ENCODE measurements at places on chromosomes 7 and 10.

- no peak for DNase-seq
Observed at GRCh38 chr10:36712695-36713094, 412.7 kb upstream of the ANKRD30A start.

DNA sequence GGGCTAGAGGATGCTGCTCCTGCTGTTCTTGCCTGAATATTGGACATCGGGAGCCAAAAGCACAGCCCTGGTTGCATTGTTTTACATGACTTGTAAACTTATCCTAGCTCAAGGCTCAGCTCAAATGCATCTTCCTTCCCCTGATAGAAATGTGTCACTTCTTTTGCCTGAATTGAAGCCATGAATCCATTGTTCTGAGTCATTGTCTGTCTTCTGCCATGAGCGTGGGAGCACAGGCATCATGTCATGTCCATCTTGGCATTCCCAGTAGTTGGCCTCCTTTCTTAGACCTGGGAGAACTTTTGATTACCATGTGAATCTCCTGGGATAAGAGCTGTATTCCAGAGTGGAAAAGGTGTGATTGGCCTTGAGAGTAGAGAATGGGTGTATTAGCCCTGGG lies 54.1 kb upstream of the OPN4 start:
- DNase-seq, result no peak

DNA sequence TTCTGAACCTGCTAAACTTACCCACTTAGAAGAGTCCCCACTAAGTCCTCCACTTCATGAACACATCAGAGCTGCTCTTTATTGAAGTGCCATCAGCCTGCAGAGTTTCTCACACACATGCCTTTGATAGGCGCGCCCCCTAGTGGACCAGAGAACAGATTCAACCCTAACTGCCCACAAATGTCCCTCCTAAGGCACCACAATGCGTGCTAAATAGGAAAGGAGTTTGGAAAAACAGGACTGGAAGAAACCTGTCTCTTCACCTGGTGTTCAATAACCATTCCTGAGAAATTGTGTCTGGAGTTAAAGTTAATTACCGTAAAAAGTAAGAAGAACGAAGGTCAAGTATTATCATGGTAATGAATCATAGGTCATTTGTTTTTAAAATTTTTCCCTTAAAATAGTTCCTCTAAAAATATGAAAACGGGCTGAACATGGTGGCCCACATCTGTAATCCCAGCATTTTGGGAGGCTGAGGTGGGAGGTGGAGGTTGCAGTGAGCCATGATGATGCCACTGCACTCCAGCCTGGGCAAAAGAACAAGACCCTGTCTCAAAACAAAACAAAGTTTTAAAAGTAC lies 249.7 kb downstream of the ELMO1 start:
- DNase-seq, result peak; percentile 60

GRCh38 chr7:1062296-1063294 lies 18.2 kb downstream of the GPR146 start:
- no peak for DNase-seq

GRCh38 chr10:17873946-17874345 lies 64.8 kb downstream of the MRC1 start:
- DNase-seq, result no peak

- DNase-seq, result no peak
Observed at GRCh38 chr10:56231436-56231835, 129.6 kb downstream of the ZWINT start.

GRCh38 chr10:16957038-16957437 lies 139.8 kb upstream of the RSU1 start:
- no peak for DNase-seq

DNA sequence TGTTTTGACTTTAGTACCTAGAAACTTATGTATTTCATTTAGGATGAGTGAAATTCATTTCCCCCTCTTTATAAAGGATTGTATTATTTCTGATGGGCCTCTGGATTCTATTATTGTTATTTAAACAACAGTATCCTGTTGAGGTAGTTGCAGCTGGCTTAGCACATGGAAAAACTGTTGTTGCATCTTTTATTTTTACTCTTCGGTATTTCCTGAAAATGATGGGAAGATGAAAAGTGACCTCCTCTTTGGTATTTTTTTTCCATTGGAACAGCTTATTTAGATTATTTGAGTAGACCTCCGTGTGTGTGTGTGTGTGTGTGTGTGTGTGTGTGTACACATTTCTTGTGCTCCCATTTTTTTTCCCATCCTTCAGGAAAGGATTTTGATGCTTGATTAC lies 129.8 kb downstream of the PRKG1 start:
- DNase-seq, result no peak

- DNase-seq, result no peak
Observed at GRCh38 chr10:119281581-119282071, 74.3 kb downstream of the GRK5 start.

DNA sequence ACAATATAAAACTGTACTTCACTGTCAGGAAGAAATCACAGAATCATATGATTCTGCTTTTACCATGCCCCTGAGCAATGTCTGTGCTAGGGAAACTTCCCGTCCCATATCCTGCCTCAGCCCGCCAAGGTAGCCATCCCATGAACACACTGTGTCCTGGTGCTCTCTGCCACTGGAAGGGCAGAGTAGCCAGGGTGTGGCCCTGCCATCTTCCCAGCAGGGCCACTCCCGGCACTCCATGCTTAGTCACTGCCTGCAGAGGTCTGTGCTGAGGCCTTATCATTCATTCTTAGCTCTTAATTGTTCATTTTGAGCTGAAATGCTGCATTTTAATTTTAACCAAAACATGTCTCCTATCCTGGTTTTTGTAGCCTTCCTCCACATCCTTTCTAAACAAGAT lies 31.8 kb downstream of the AP3M1 start:
- no peak for DNase-seq

GRCh38 chr7:82444220-82444909 lies 788 bp upstream of the CACNA2D1 start:
- DNase-seq, result peak; percentile 53

DNA sequence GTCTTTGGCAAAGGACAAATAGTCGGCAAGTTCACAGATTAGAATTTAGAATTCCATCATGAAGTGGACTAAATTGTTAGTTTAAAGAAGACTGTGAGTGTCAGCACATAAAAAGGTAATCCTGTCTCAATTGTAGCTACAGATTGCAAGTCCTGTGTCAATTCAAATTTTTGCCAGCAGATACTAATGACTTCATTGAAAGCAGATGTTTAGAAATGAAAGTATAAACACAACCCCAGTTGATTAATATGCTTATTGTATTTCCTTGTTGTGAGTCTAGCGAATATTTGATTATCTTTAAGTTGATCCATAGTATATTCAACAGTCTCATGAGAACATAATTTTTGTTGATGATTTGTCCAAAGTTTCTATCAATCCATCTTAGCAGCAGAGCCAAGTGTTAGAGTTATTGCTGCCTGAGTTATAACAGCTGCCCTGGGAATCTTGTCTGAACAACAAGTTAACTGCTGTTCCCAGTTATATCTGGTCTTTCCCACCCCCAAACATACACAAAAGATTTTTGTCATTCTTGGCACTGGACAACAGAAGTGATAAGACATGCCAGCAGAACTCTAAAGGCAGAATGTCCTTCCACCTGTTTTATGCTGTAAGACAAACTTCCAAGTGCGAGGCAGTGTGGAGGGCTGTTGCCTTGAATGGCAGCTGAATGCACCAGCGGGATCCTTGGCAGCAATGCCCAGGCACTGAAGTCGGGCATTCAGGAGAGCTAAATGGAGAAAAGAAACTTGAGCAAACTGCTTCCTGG lies 21.3 kb upstream of the HERPUD2 start:
- peak; percentile 74 for DNase-seq

DNA sequence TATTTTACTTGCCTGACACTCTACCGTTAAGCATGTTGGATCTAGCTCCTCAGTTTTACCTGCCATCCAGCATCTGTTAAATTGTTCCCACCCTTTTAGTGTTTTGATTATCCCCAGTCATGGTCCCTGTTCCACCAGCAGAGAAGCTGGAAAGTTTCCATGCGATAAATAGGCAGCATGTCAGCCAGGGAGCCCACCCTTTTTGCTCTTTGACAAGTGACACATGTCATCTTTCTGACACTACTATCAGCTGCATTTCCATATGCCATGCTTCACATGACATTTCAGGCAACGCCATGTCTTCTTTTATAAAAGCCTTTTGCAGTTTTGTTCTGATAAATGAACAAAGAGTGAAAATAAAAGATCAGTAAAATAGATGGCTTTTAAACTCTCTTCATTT lies 310.8 kb downstream of the MAGI2 start:
- no peak for DNase-seq

DNA sequence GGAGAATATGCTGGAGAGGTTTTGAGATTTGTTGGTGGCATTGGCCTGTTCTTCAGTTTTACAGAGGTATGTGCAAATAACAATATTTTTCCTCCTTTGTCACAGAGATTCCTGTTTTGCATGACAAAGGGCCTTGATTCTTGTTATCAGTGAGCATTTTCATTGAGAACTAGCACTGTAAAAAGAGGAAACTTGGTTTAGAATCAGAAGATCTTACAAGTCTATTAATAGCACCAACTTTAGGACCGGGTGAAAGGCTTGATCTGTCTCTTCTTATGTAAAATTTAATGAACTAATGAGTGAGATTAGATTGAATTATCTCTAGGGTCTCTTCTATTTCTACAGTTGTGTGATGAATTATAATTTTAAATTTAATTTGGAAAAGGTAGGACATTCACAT lies 25.5 kb downstream of the TSPAN13 start:
- DNase-seq, result no peak

DNA sequence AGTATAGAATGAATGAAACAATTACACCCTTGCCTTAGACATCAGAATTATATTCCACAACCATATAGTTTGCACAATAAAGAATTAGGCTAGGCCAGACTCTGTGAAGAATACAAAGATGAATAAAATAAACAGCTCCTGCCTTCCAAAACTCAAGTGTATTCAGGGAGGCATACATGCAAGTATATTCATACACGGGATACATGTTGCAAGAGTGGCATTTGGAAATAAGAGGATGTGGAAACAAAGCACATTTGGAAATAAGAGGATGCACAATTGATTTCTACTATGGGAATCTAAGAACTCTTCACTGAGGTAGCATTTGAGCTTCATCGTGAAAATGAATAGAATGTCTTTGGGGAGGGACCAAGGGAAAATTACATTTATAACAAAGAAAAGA lies 27.0 kb upstream of the TMEM26 start:
- no peak for DNase-seq

DNA sequence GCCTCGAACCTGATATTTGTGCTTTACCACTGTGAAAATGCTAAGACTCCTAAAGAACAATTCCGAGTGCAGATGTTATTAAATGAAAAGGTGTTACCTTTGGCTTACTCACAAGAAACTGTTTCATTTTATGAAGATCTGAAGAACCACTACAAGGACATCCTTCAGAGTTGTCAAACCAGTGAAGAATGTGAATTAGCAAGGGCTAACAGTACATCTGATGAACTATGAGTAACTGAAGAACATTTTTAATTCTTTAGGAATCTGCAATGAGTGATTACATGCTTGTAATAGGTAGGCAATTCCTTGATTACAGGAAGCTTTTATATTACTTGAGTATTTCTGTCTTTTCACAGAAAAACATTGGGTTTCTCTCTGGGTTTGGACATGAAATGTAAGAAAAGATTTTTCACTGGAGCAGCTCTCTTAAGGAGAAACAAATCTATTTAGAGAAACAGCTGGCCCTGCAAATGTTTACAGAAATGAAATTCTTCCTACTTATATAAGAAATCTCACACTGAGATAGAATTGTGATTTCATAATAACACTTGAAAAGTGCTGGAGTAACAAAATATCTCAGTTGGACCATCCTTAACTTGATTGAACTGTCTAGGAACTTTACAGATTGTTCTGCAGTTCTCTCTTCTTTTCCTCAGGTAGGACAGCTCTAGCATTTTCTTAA lies 47.7 kb downstream of the MINPP1 start:
- no peak for DNase-seq

- DNase-seq, result no peak
Observed at GRCh38 chr7:23191022-23191421, 9.2 kb downstream of the NUP42 start.

DNA sequence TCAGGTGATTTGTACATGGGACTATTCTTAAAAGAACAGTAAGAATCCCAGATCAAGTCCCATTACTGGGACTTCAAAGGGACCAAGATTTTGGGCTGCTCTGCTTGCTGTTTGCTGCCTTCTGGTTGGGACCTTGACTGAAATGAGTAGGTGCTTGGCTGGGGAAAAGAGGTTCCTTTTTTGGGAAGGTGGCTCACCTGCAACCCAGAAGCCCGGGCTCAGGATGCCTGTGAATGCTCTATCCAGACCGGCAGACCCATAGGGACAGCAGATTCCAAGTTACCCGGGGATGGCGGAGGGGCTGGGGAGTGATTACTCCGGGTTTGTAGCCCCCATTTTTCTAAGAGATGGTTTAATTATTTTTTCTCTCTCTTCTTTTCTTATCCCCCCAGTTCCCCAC lies 104.0 kb downstream of the CPXM2 start:
- DNase-seq, result no peak

DNA sequence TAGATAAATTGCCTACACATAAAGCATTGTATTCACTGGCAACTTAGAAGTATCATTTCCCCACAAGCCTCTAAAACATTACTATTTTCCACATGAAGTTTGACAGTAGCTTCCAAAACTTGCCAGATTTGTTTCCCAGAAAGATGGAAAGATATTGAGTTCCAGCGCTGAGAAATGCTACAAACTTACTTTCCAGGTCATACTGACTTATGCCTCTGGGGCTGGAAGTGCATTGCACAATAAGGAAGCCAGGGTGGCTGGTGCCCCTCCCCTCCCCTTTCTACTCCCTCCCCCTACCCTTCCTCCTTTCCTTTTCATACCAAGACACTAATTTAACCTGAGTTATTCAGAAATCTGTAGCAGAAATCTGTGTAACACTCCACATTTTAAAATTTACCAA lies 212.6 kb downstream of the WDR37 start:
- DNase-seq, result no peak

DNA sequence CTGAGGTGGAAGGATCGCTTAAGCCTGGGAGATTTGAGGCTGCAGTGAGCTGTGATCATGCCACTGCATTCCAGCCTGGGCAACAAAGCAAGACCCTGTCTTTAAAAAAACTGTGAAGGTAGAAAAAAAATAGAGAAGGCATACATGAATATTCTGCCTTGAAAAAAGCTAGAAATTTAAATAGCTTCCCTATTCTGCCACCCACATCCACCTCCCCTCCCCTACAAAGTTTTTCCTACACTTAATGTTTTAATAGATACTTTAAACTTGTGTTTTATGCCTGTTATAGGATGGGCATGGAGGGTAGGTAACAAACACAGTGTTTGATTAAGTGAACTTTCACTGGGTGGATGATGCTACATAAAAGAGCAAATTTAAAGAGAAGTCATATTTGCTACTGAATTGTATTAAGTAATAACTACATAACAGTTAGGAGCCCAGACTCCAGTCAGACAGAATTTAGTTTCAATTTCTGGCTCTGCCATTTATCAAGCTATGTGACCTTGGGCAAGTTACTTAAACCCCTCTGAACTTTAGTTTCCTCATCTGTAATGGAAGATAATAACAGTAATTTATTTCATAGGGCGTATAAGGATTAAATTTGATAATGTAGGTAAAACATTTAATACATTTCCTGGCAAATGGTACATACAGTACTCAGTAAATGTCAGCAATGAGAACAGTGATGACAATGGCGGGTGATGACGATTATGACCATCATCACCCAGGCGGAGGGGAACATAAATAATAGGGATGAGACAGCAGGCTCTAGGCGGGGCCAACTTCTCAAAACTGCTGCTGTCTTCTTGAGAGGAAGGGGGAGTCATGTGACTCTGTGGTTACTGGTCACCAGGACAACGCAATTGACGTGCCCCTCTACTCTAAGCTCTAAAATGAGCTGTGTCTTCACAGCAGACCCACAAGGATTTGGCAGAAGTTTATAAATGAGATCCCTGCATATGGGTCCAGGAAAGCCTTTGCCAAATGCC lies 15.8 kb downstream of the DNMBP start:
- DNase-seq, result peak; percentile 16
